ENCODE measurements at places on chromosomes 2 and 18.

DNA sequence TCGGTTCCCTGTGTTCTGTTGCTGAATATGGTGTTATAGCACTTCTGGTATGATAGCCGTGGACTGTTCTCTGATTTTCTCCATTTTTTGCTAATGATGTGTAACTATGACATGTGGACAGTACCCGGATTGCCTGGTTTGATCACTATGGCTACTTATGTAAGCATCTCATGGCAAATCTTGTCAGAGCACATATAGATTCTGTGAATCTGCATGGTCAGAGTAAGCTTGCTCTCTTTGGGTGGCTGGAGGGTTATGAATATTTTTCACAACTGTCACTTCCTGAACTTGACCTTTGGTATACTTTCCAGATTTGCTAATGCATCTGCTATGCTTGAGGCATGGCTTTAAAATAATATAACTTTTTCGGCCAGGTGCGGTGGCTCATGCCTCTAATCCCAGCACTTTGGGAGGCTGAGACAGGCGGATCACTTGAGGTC is 36.8 kb upstream of the ATP8B1 start:
- DNase-seq, result no peak

GRCh38 chr18:53191634-53192033 is 851.6 kb downstream of the DCC start:
- no peak for DNase-seq

- DNase-seq, result no peak
These were observed 47.9 kb downstream of the RAB3GAP1 start for GRCh38 chr2:135099802-135100483.

DNA sequence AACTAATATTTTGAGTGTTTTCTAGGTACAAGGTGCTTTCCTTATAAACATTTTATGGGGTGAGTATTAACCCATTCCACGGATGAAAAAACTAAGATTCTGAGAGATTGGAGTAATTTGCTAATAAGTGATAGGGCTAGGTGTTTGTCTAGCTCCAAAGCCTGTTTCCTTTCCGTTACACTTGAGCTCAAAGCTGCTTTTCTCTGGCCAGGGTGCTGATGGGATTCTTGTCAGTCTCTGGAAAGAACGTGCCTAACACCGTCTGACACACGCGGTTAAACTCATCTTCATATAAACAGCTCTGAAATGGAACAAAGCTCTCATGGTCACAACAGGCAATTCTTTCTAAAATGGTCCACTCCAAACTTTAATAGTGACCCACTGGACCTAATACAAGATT is 2.0 kb upstream of the ANKRD29 start:
- DNase-seq, result no peak

GRCh38 chr18:54239601-54240000 is 15.1 kb upstream of the MBD2 start:
- DNase-seq, result no peak

DNA sequence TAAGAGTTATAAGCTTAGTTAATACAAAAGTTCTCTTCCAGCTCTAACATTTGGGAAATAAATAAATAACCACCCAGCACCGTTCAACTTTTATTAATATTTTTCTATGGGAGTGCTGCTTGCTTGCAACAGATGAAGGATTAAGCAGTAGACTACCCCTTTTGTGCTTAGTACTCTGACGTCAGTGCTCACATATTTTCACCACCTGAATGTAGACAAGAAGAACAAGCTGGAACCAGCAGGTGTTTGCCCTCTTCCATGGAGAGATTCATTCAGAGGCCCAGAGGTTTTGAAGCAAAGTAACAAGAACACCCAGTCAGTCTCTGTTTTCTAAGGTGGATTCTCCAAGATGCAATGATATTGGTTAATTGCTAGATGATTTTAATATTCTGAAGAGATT is 307.1 kb upstream of the PIK3C3 start:
- no peak for DNase-seq

DNA sequence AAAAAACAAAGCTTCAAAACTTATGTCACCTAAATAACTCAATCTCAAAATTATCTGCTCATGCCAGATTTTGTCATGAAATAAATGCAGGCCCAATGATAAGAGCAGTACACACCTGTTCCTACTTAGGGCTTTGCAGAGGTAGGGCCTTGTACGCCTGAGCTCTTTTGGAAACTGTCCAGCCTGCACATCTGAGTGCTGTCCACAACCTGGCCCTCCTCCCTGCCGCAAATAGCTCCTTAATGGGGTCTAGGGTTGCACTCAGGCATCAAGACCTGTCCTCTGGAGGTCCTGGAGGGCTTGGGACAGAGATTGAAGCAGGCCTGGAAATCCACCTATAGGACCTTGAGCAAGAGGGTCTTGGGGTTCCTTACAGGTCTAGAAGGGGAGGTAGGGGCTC is 115.4 kb upstream of the CCDC195 start:
- DNase-seq, result no peak

GRCh38 chr2:25320077-25320476 is 21.6 kb downstream of the DNMT3A start:
- no peak for DNase-seq

DNA sequence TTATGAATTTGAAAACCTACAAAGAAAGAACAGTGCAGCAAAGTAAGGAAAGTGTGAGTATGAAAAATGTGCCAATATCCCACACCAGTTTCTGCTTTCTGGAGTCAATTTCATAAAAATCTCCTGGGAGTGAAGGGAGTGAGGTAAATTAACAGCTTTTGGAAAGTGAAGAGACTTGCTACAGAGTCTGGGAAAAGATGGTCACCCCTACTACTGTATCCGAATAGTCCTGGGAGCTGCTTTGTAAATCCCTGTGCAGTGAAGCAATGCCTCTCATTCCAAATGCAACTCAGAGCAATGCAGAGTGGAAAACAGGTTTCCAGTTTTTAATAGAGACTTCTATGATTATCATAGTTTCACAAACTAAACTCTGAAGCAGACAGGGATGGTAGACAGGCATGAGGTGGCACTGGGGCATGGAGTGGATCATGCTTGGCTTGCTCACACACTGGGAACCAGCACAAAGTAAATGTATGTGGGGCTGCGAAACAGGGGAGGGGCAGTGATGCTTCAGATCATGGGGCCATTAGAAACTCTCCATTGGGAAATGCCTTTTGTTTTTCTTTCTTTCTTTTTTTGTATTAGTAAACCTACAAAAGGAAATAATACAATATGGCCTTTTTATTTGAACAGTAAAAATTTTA is 10.6 kb downstream of the COL5A2 start:
- no peak for DNase-seq

- no peak for DNase-seq
These were observed 472 bp downstream of the SLC20A1 start for GRCh38 chr2:112646102-112646719.

GRCh38 chr2:237280939-237281338 is 133.0 kb downstream of the COL6A3 start:
- no peak for DNase-seq

- no peak for DNase-seq
These were observed 12.3 kb downstream of the CEP192 start for GRCh38 chr18:13003466-13003896.

DNA sequence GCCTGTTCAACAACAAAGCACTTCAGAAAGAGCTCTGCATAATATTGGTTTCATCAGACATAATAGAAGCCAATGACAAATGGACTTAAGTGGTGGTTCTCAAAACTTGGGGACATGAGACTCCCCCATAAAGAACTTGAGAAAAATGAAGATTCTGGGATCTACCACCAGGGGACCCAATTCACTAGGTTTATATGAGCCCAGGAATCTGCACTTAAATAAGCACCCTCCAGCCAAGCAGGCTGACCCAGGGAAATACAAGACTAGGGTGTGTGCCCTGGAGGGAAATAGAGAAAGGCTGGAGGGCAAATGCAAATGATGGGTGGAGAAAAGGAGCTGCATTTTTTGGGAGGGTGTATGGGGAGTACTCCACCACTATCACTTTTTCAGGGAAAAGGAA is 52.5 kb downstream of the SATB2 start:
- no peak for DNase-seq

GRCh38 chr2:190978389-190979053 is 35.5 kb downstream of the STAT1 start:
- no peak for DNase-seq

- no peak for DNase-seq
These were observed 48.2 kb downstream of the TWIST2 start for GRCh38 chr2:238895891-238896600.

GRCh38 chr2:206873423-206873822 is 65.9 kb upstream of the CPO start:
- no peak for DNase-seq

DNA sequence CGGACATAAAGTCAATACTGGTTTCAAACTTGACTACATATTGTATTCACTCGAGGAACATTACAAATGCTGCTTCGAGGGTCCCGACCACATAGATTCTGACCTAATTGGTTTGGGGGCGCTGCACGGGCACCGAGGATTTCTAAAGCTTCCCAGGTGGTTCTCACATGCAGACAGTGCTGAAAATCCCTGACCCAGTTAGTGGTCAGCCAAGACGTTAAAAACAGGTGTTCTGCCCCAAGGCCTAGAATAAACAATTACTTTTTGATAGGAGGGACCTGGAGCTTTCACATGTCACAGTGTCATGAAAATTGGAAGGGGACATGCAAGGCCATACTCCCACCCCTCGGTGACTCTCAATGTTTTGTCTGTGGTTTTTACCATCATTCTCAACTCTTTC is 368.9 kb downstream of the RNF144A start:
- no peak for DNase-seq

GRCh38 chr2:95390272-95390880 is 12.1 kb upstream of the FAHD2A start:
- DNase-seq, result no peak

DNA sequence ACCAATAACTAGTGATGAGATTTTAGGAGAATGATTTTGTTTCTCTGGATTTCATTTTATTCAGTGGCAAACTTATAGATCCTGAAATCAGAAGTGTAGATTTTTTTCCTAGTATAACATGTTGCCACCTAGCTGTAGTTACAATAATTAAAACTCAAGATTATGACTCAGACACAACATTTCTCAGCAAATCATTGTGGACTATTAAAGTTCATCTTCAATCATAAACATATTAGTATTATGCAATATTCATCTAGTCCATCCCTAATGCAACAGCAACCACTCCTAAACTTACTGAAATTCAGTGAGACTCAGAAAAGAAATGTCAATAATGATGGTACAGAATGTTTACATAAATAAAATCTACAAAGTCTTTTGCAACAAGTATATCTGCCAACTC is 51.3 kb downstream of the USP34 start:
- DNase-seq, result no peak

GRCh38 chr2:224892574-224893204 is 149.6 kb downstream of the DOCK10 start:
- no peak for DNase-seq

- DNase-seq, result no peak
These were observed 142.3 kb upstream of the HAAO start for GRCh38 chr2:42934580-42935186.

DNA sequence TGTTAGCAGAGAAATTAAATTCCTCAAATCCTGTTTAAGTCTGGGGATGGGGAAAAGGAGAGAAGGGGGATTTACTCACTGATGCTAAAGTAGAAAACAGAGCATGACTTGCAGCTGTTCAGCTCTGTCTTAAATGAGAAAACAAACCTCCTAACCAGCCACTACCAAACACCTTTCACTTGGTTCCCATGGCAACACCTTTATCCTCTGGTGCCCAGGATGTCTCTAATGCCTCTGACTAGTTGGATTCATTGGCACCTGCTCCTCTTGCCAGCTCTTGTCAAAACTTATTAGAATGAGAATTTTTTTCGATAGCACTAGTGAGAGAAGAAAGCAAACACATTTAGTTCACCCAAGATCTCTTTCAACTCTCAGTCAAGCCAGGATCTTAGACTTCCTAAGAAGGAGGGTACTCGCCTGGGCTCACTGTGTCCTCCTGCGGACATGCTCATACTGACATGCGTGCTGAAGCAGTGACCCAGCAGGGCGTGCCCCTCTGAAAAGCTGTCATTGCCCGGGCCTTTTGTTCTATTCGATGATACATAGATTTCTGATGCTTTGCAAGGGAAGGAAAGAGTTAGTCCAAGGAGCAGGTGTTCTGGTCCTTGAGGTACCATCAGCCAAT is 656.0 kb upstream of the CELF4 start:
- DNase-seq, result no peak

DNA sequence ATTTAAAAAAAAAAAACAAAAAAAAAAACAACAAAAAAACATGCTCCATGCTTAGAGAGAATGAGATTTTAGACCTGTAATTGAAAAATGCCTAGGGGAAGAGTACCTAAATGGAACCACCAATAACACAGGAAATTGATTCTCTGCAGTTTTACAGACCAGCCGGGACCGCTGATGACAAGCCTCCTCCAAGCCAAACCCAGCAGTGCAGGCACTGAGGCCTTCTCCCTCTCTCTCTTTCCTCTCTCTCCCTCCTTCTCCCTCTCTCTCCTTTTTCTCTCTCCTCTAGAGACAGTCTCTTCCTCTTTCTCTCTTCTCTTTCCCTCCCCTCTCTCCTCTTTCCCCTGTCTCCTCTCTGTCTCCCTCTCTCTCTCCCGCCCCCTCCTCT is 228.8 kb upstream of the COPS8 start:
- DNase-seq, result no peak

DNA sequence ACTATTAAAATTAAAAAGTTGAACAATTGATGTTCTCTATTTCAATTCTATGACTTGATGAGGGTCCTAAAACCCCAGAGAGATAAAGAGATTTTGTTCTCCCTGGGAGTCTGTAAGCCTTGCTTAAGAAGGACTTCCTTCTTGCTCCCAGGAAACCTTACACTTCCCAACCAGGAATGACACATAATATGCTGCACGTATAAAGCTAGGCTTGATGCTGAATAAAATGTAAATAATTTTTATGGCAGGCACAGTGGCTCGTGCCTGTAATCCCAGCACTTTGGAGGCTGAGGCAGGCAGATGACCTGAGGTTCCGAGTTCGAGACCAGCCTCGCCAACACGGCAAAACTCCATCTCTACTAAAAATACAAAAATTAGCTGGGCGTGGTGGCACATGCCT is 27.8 kb downstream of the SPIRE1 start:
- no peak for DNase-seq

DNA sequence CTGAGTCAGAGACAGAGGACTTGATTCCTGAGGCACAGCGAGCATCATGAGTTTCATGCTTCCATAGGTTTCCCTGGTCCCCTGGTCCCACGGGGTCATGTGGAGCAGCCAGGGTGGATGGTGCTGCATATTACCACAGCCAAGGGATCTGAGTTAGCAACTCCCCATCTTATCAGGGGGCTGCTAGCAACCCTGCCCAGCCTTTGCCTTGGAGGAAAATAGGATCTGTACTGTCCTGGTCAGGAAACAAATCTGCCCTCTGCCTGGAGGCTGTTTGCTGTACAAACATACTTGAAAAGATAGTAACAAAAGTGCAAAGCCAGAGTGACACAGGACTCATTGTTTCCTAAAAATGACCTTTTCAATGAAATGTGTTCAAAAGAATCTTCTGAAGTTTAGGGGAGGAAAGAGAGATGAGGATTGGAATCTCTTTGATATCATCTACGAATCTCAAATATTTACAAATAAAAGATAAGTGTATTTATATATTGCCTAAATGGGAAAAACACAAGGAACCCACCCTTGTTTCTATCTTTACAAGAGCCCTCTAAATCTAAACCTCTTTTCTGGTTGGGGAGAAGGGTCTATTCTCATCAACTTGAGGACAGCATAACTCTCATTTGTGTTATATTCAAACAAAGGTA is 194.8 kb downstream of the CD226 start:
- DNase-seq, result no peak
